ENCODE measurements at places on chromosomes 16 and 17.

DNA sequence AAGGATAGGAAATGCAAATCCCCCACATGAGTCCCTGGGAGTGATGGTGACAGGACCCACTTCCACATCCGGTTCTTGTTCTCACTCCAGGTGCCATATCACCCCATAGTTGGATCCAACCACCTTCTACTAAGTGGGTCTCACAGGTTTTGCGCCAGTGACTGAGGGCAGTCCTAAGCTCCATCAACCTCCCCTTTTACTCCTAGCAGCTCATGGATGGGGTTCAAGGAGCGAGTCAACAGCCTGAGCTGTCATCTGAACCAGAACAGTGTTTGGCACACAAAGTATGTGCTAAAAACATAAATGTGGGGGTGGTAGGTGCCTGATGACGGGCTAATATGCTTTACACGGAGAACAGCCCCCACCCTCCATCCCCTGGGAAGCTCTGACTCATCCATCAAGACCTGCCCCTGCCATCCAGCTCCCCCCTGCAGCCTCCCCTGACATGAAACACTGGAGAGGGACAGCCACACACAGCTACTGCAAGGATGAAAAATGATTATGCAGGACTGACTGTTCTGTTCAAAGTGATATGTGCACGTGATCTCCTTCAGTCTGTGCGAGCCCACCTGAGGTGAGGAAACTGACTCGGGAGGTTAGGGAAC, 143.2 kb upstream of the CDH5 start:
- no peak for DNase-seq

DNA sequence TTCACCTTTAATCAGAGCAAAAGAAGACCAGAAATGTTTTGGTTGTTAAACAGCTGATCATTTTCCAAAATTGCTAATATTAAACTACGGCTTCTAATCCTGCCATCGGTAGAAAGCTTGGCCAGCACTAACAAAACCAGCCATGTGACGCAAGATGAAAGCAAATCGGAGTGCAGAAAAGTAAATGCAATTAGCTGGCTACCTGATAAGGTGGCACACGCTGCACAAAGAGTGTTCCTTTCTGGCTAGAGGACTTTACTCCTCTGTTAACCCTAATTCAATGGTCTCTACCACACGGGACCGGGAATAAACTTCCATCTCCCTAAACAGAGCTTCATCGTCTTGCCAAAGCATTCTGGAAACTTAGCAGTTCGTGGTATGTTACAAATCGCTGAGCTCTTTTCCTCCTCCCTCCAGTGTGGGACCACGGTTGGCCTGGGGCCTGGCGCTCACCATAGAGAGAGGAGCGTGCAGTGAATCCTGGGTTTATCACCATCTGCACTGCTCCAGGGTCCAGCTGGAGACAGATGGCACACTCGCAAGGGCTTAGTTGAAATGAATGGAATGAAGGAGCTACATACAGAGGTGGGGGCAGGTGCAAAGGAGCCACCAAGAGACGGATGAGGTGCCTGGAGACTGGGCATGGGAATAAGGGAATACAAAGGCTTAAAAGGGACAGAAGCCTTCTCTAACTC, 10.1 kb upstream of the COG1 start:
- no peak for DNase-seq

- no peak for DNase-seq
These were observed 60.2 kb downstream of the RAI1 start for GRCh38 chr17:17741349-17742023.

GRCh38 chr17:55814377-55814776, 63.5 kb downstream of the PCTP start:
- no peak for DNase-seq

- DNase-seq = no peak
These were observed 11.0 kb upstream of the PMFBP1 start for GRCh38 chr16:72182976-72183375.

DNA sequence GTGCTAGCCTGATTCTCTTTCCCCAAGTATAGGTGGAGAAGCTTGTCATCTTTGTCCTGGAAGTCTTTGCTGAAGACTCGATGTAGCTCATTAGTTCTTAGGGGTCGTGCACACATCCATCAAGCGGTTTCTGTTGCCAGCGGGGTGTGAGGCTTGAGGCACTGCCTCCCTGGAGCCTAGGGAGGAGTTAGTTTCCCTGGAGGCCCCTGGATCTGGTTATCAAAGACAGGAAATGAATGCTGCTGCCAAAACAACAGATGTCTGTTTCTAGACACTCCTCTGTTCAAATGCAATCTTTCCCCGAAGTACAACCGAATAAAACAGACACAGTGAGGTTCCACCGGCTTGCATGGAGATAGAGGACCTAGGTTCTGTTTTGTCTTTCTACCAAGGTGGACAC, 17.5 kb downstream of the HS3ST4 start:
- no peak for DNase-seq

GRCh38 chr17:3866276-3866675, 20.2 kb upstream of the NCBP3 start:
- no peak for DNase-seq

GRCh38 chr16:12754824-12755543, 48.7 kb downstream of the CPPED1 start:
- no peak for DNase-seq

- DNase-seq = no peak
These were observed 42.8 kb downstream of the METRNL start for GRCh38 chr17:83121921-83122820.
